NCI-H1436 treated with DMSO at 0.1 percent for 48 hours (cell line): ENCODE measurements at places on chromosomes 5 and 9.
A peak's percentile ranks its signal among the peaks of the same experiment; 100 is the strongest.

DNA sequence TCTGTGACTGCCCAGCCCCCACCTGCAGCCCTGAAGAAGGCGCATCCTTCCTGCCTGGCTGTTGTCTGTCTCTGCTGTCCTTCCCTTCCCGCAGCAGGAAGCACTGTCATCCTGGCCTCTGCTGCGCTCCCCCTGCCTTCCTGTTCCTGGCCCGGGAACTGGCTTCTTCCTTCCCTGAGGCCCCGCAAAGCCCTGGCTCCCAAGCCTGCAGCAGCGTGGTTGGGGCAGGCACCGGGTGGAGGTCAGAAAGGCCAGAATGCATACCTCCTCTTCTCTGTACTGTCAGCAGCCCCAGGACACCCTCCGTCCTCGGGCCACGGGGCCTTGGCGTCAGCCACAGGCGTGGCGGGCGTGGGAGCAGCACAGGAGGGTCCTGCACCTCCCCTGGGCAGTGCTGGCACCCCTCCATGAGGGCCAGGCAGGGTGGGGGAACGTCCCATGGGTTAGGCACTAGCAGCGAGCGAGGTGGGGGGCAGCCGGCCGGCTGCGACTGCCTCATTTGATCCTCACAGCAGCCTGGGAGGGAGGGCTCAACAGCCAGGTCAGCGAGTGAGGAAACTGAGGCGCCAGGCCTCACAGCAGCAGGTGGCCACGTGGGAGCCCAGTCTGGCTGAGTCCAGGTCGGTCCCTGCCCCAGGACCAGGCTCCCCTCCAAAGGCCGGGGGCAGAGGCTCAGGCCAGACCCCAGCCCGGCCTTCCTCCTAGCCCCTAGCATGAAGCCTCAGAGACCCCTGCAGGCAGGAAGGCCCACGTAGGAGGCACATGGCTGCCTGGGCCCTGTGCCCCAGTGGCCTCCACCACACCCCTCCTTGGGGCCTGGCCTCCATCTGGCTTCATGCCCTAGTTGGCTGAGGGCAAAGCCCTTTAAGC lies 9.4 kb downstream of the FLT4 start:
- DNase-seq = no peak

DNA sequence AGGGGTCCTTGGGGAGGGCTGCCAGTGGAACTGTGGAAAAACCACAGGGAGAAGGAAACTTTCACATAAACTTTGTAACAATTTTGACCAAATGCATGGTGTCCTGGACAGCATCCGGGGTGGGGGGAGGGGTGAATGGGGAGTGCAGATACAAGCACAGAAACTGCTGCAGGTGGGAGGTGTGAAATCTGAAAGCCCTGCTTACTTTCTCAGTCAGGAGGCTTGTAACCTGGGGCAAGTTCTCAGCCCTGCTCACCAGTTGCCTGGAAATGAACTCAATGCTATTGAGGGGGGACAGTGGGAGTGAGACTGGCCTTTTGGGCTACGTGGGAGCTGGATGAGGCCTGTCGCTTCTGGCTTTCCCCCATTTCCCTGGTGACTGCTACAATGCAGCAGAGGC lies 694.5 kb upstream of the ZNF608 start:
- no peak for DNase-seq

DNA sequence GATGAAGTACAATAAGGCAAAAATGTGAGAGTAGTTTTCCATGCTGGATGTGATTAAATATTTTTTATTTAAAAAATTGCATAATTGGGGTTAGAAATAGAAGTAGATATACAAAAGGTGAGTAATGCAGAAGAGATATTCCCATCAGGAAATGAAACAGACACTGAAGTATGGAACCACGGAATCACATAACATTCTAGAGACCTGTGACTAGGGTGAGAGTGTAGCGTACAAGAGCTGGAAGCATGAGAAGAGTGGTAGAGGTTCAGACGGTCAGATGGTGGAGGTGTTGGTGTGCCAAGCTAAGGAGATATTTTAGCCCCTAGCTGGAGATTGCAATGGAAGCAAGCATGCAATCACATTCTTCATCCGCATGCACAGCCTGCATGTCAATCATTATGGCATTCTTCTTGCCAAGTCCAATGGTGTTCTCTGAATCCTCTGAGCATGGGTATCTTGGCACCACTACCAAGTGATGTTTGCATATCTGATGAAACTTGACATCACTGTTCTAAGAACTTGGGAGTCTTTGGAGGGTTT lies 587.8 kb downstream of the PSAT1 start:
- DNase-seq = no peak

- no peak for DNase-seq
These were observed 88.8 kb downstream of the NSUN2 start for GRCh38 chr5:6543830-6544560.

- no peak for DNase-seq
These were observed 66.3 kb downstream of the PSAT1 start for GRCh38 chr9:78363221-78363620.

DNA sequence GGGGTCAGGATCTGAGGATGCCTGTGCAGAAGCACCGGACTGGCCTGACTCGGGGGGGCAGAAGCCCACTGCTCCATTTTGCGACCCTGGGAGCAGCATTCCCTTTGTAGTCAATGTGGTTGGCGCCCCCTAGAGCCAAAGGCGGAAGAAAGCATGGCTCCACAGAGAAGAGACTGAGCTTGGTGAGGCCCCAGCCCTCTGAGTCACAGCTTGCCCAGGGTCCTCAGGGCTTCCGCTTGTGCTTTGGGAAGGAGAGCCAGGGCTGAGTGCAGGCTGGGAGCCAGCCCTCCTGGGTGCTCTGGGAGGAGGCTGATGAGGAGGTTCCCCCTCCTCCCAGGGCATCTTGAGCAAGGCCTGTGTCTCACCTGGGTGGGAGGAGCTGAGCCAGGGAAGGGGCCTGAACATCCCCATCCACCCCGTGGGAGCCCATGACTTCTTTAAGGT lies 5.5 kb upstream of the AQP3 start:
- DNase-seq = no peak

DNA sequence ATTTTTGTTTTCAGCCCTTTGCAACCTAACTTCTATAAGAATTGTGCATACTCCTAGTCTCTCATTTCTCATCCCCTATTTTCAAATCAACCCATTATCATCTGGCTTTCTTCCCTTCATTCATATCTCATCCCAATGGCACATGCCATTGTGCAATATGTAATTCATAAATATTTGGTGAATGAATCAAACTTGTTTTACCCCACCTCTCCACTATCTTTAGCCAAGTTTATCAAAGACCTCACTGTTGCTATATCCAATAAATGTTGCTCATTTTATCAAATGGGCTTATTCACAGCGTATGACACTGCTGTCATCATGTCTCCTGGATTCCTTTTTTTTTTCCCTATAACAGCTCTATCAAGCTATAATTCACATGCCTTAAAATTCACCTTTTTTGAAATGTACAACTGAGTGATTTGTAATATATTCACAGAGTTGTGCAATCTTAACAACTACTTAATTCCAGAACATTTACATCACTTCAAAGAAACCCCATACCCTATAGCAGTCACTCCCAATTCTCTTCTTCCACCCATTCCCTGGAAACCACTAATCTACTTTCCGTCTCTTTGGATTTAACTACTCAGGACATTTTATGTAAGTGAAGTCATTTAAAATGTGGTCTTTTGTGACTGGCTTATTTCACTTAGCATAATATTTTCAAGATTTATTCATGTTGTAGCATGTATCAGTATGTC lies 214.4 kb upstream of the PAPPA start:
- DNase-seq = no peak

DNA sequence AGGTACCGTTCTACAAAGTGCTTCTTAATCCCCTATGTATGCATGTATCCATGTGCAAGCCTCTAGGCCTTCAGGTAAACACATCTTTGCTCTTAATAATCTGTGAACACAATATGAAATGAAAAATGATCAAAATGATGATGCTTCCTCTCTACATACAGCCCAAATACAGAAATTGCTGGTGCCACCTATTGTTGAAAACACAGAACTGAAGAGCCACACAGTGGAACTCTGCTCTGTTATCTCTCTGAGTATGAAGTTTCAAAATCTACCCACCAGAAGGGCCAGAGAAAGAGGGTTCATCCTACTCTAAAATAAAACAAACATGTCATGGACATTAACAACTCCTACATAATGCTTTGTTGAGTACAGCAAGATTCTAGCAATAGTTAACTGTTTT lies 71.3 kb downstream of the GLIS3 start:
- DNase-seq = no peak

DNA sequence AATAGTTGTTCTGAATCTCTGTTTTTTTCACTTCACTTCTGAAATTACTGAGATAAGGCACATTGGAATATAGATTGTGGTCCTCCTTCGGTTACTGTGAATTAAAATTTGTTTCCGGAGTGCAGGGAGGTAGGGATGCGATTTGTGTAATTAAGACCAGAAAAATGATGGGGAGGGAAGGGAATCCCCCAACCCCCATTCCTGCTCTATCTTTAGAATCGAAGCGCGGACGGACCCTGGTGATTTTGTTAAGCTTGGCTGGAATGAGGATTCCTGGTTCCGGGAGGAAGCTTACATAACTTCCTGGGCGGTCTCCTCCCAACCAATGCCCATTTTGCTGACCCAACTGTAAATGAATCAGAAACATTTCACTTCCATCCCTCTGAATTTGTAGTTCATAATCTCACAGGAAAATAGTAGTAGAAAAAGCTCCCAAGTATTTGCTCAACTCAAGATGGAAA lies 220.1 kb upstream of the MSX2 start:
- no peak for DNase-seq

DNA sequence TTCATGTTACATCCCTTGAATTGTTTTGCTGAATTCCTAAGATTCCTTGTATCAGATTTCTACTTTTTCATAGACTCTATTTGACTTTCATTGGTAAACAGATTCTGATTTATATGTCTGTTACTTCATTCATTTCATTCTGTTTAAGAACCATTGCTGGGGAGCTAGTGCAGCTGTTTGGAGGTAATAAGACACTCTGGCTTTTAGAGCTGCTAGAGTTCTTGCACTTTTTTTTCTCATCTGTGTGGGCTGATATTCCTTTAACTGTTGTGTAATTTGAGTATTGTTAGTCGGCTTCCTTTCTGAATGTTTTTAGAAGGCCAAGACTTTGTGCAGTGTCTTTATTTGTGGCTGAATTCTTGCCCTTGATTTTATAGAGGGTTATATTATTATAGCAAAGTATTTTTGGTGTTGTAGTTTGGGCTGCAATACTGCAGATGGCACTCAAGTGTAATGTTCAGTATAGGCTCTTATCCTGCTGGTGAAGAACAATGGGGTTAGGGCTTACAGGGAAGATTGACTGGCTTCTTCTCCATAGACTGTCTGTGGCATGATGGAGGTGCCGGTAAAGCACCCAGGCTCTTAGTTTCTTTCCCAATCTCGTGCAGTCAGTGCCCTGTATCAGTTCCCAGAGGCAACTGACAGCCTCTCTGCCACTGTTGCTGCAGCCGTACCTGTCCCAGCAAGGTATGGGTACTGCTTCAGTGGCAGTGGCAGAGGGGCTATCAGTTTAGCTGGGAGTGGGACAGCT lies 162.2 kb downstream of the OXCT1 start:
- DNase-seq = peak; percentile 4

DNA sequence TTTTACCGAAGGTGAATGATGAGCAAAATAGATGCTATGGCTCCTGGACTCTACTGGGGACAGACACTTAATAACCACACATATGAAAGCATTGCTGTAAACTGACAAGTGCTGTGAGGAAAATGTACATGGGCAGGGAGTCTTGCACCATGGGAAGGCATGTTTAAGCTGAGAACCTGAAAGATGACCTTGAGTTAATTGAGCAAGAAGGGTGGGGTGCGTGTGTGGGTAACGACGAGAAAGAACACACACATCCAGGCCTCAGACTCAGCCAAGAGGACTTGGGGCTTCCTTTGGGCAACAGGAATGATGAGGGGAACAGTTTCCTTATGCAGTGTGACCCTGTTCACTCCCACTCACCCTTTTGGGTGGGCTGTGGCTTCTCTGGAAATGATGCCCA lies 73.1 kb downstream of the HSPA4 start:
- DNase-seq = no peak

- DNase-seq = no peak
These were observed 616 bp downstream of the RNF130 start for GRCh38 chr5:180070756-180071530.

DNA sequence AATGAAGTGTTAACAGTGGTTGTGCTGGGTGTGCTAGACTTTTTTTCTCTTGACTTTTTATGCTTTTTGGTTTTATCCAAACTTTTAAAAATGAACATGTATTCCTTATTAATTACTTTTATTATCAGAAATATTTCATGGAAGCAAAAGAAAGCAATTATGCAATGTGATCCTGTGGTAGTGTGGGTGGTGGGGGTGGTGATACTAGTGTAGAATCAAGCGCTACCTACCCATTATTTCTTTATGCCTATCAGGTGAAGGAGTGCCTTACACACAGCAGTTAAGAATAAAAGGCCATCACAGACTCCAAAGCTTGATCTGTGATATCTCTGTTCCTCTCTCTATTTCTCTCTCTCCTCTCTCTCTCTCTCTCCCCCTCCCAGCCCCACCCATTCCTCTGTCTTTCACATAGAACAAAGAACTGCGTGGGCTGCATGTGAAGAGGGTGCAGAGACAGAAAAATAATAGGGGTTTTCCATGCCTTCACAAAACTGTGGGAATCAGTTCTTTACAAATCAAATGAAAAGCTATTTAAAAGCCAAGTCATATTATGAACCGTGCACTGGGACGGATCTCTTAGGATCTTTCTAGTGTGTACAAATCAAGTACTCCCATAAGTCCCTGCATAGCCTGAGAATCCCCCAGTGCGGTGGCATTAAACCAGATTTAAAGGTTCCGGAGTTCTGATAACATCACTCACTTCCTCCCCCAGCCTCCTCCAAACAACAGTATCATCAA lies 351.2 kb downstream of the RAB3C start:
- DNase-seq = no peak

- no peak for DNase-seq
These were observed 89.1 kb upstream of the SPDL1 start for GRCh38 chr5:169494383-169494935.

GRCh38 chr9:14783358-14783757 lies 60.8 kb upstream of the CER1 start:
- DNase-seq = no peak

- DNase-seq = no peak
These were observed 98.7 kb downstream of the SLC24A2 start for GRCh38 chr9:19690128-19690527.
